ENCODE measurements at places on chromosomes 16 and 17.

- DNase-seq: no peak
These were observed 123.5 kb downstream of the PRKCA start for GRCh38 chr17:66425756-66426396.

DNA sequence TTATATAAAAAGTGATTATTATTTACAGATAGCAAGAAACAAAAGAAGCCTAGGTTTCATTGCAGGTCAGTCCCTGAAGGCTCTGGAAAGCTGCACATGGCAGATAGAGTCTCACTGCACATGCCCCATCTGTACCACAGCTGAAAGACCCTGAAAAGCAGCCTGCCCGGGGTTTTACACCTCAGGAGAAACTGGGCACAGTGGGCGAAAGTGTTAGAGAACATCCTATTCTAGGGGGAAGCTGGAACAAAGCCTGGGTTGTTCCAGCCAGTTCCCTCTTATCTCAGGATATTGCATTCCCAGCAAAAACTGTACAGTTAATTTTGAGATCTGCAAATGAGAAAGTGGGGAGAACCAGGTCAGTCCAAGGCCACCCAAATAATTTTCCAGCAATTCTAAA is 419.7 kb downstream of the CNTNAP4 start:
- DNase-seq: no peak

DNA sequence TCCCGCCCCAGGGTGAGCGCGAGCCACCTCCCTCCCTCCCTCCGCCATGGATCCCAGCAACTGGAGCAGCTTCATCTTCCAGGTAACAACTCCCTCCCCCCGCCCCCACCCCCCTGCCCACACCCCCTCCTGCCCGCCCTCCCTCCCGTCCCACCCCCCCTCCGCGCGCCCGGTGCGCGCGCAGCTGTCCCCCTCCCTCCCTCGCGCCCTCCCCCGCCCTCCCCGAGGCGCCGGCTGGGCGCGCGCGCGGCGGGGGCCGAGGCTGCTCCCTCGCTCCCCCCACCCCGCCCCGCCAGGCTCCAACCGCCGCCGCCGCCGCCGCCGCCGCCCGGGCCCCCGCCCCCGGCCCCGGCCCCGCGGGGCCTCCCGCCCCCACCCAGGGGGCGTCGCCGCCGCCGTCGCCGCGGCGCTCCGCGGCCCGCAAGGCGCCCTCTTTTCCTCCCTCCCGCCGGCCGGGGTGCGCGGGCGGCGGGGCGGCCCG is at the start of gene MAZ:
Gene MAZ (plus strand): TSS at position 431 of the 481 bp plus-strand sequence. CDS start 173 bp downstream, outside the sequence.
- peak; percentile 80 for DNase-seq

- DNase-seq: no peak
These were observed 2.0 kb downstream of the TMEM11 start for GRCh38 chr17:21211825-21212479.

- DNase-seq: no peak
These were observed 21.9 kb downstream of the PMM2 start for GRCh38 chr16:8819411-8820034.

DNA sequence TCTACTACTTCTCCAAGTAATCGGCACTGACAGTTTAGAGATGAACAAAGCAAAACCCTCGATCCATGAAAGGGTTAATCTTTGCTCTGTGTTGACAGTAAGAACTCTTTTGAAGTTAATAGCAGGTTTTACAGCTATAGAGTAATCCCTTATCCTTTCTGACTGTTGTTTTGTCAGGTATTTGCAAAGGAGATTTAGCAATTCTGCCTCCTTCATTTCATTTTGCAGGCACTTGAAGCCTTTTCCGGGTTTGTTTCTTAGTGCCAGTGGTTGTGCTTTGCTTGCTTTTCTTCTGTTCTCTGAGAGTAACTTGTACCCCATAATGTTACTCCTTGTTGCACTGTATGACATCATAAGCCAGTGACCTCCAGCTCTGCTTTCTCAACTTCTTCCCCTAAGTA is 64.5 kb downstream of the TANGO6 start:
- no peak for DNase-seq

GRCh38 chr17:10344816-10345215 is 28.0 kb downstream of the MYH13 start:
- no peak for DNase-seq

GRCh38 chr16:48537275-48537674 is 72.7 kb downstream of the N4BP1 start:
- no peak for DNase-seq

DNA sequence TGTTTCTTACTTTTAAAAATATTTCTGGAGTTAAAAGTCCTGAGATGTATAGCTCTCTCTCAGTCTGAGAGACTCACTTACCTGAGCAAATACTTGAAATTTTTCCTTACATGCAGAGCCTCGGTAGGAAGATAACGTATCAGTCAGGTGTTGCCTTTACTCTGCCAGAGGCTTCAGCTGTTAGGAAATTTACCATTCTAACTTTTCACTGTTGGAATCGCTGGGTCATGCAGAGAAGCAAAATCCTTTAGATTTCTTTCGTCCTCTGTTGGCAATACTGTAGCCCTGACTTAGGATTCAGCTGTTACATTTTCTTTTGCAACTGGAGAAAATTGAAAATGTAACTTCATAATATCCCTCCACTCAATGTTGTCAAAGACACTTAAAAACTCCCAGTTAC is 20.0 kb upstream of the KCNJ16 start:
- DNase-seq: no peak

- no peak for DNase-seq
These were observed 4.8 kb upstream of the BLMH start for GRCh38 chr17:30296499-30297080.

GRCh38 chr17:32672711-32673110 is 185.9 kb downstream of the CDK5R1 start:
- DNase-seq: no peak

- DNase-seq: peak; percentile 18
These were observed 23.3 kb downstream of the PHF12 start for GRCh38 chr17:28928061-28928460.

- peak; percentile 35 for DNase-seq
These were observed 736 bp downstream of the CNP start for GRCh38 chr17:41967141-41967920.

GRCh38 chr17:58947411-58947810 is 159.3 kb downstream of the TRIM37 start:
- no peak for DNase-seq

GRCh38 chr16:56538331-56538730 is 18.5 kb upstream of the BBS2 start:
- DNase-seq: no peak

- no peak for DNase-seq
These were observed 332.7 kb upstream of the HSBP1 start for GRCh38 chr16:83475108-83475507.

- no peak for DNase-seq
These were observed 33.3 kb downstream of the CD300LF start for GRCh38 chr17:74679374-74679773.

DNA sequence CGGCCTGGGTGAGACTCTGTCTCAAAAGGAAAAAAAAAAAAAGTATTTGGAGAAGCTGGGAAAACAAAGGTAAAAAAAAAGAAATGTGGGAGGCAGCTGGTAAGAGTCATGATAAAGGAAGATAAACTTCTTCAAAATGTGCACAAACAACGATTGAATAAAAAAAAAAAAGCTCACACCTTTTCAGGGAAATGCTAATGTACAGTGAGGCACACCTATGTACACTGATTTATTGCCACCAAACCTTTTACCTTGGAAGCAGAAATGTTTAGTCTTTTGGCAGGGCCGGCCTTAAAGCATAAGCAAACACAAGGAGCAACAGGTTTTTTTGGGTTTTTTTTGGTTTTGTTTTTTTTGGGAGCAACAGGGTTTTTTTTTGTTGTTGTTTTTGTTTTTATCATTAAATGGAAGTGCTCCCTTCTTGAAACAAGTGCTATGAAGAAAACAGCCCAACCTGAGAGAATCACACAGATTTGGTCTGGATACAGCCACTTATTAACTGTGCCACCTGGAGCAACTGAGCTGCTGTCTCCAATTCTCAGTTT is 29.8 kb upstream of the KCNJ2 start:
- DNase-seq: no peak

DNA sequence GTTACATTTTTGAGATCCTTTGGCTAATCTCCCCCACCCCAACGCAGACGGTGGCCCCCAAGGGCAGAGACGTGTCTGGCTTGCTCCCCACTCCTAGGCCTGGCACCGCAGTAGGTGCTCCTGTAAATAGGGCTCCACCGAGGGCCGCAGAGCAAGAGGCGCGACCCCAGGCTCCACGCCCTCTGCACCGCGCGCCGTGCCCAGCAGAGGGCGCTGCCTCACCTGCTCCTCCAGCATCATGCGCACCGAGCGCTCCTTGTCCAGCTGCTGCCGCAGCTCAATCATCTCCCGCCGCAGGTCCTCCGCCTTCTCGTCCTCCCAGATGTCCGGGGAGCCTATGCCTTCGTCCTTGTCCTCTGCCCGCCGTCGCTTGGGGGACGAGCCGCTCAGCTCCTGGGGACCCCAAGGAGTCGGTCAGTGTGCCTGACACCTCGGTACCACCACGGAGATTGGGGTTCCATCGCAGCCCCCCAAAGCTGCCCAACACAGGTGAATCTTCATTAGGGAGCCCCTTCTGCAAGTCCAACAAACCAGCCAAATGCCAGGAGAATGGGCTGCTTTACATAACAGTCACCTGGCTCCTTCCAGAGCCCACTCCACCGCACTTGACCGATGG is 11.2 kb downstream of the TFAP4 start:
- peak; percentile 64 for DNase-seq

GRCh38 chr16:83626676-83627075 is 181.1 kb upstream of the HSBP1 start:
- no peak for DNase-seq

- no peak for DNase-seq
These were observed 1.7 kb downstream of the KSR1 start for GRCh38 chr17:27457731-27458523.

- no peak for DNase-seq
These were observed 248.4 kb downstream of the C16orf95 start for GRCh38 chr16:87068762-87069150.

DNA sequence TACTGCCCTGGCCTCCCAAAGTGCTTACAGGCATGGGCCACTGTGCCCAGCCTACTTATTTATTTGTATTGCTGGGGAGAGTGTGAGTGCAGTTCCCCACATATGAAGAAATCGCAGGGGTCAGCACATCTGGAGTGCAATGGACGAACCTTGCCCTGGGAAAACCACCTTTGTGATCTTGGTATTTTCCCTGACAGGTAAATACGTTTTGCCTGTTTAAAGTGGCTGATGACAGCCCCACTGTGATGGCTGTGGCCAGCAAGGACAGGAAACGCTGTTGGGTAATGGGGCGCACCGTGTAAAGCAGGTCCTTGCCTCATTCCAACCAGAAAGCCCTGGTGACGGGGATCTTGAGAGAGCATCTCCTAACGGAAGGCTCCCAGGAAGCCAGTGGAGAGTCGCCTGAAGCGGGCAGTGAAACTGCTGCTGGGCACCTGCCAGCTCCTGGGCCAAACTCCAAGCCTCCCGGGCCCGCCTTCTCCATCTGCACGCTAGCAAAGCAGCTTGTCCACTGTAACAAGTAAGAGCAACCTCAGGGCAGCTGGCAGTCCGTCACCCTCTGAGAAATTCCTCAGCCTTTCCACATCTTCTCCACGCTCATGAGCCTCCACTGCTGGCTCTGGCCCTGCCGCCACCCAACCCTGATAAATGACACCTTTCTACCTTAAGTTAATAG is 17.5 kb downstream of the EMC8 start:
- DNase-seq: no peak

DNA sequence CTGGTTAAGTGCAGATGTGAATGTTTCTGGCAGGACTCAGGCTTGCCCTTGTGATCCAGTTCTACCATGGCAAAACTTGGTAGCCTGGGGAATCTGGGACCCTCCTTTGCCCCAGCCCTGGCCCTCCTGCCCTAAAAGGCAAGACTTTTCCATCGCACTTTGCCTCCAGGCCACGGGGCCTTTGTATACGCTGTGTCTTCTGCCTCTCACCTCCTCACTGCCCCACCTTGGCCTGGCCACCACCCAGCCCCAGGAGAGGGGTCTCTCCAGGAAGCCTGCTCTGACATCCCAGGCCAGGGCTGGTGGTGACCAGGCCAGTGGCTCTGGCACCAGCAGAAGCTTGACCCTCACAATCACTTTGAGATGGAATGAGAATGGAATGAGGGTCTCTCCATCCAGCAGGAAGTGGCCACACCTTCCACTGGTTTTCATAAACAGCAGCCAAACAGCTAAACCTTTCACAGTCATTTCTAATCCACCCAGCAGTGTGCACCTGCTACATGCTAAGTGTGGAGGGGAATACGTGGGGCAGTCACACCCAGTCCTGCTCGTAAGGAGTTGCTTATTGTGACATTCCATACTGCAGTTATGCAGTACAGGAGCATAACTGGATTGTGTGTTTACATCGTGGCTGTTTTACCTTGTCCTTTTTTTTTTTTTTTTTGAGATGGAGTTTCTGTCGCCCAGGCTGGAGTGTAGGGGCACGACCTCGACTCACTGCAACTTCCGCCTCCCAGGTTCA is 1.6 kb upstream of the MRPL38 start:
- DNase-seq: no peak

- DNase-seq: no peak
These were observed 50.6 kb downstream of the RMI2 start for GRCh38 chr16:11395949-11396240.

- DNase-seq: no peak
These were observed 16.9 kb downstream of the GRIN2C start for GRCh38 chr17:74842599-74843351.

GRCh38 chr17:68288804-68289203 is 2.1 kb downstream of the SLC16A6 start:
- no peak for DNase-seq

DNA sequence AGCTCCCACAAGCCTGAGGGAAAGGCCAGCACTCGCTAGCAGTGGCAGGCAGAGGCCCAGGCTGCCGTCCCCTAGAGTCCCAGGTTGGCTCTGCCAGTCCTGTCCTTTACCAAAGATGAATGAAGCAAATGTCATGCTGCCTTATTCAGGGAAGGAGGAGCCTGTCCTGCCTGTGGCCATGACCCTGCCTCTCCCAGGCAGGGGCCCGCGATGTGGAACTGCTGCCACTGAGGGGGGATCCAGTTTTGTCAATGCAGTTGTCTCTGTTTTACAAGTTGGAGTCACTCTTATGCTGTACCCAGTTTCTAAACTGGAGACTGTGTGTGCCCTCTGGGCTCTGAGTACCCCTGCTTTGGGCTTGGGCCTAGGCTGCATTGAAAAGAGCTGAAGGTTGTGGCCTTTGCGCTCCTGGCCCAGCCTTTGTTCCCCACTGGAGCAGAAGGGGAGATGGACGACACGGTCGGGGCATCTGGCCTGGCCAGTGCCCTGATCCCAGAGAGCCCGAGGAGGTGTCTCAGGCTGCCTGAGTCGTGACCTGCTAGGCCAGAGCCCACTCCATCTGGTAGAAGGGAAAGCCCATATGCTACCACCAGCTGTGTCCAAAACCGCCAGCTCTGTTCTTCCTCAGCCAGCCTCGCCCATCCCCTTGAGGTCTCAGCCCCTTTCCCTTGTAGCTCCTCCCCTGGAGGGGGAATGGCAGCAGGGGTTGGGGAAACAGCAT is 5.5 kb downstream of the LIMD2 start:
- DNase-seq: no peak
